ENCODE measurements at places on chromosomes 5 and 9.

DNA sequence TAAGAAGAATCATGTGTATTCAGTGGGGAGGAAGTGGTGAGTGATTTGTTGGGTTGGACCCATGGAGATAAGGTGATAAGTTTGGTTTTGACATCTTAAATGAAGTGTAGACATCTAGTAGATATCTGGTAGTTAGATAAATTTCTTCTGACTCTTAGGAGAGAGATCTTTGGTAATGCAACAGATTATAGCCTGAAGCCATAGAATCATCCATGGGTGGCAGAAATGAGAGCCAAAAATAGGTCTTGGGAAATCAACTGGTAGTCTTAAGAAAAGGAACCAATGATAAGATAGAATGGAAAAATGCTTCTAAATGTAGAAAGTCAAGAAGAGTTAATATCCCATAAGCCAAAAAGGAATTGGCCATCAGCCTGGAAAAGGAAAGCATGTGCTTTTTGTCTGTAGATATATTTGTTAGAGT is 532.7 kb upstream of the GRAMD2B start:
- DNase-seq, result no peak

GRCh38 chr9:124122321-124122720 is 110.8 kb downstream of the LHX2 start:
- DNase-seq, result no peak

- DNase-seq, result no peak
These were observed 115.6 kb downstream of the CETN3 start for GRCh38 chr5:90293931-90294330.

GRCh38 chr5:135308245-135308644 is 90.8 kb downstream of the MACROH2A1 start:
- DNase-seq, result no peak

DNA sequence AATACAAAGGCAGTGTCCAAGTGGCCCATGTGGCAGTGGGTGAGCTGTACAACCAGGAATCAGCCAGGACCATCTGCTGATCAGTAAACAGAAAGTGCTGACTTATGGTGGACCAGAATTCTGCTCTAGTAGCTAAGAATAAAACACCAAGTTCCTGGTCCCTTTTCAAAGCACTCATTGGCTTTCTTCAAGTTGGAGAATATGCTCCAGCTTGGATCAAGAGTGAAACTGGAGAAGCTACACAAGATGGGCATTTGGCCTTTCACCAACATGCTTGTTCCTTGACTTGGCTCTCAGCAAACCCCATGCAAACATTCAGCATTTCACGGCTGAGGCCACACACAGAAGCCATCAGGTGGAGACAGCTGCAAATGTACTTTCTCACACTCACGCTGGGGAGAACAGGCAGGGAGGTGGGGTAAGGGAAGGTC is 32.1 kb downstream of the MARCHF3 start:
- no peak for DNase-seq

GRCh38 chr9:117303643-117304230 is 111.1 kb downstream of the ASTN2 start:
- DNase-seq, result no peak

All from Right ventricle myocardium superior (tissue), 1 donor.